Activated T-cell treated with anti-CD3 and anti-CD28 coated beads for 24 hours (primary cell): ENCODE measurements at places on chromosomes 2 and 18.

DNA sequence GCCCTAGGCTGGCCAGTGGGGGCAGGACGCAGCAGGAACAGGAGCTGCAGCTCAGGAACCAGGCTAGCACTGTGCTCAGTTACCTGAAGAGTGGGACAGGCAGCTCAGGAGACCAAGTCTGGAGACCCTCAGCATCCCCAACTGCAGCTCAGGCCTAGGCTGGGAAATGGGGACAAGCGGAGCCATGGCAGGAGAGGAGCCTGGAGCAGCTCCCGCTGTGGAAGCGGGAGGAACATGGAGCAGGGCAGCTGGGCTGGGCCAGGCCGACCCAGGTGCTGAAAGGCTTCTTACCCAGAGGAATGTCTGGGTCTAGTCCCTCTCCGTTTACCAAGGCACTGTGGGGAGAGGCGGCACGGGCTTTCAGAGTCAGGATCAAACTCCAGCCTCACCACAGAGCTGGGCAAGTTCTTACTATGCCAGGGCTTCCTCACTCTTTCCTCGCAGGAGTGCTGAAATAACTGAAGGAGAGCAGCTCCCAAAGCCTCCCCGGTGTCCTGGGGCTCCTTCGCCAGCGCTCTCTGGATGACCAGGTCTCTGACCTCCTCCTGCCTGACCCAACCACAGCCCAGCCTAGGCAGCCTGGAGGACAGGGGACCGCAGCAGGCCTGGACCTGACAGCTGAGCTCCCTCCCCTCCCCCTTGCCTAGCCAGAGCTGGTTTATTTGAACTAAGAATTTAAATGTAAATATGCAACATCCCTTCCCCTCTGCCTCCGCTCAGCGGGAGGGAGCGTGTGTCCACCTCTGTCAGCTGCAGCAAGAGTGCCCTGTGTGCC lies 247.8 kb upstream of the SIX2 start:
- no peak for DNase-seq

- no peak for DNase-seq
These were observed 37.4 kb downstream of the KIAA2012 start for GRCh38 chr2:202110491-202110890.

- DNase-seq = no peak
These were observed 52.1 kb downstream of the SMCHD1 start for GRCh38 chr18:2707551-2708168.

DNA sequence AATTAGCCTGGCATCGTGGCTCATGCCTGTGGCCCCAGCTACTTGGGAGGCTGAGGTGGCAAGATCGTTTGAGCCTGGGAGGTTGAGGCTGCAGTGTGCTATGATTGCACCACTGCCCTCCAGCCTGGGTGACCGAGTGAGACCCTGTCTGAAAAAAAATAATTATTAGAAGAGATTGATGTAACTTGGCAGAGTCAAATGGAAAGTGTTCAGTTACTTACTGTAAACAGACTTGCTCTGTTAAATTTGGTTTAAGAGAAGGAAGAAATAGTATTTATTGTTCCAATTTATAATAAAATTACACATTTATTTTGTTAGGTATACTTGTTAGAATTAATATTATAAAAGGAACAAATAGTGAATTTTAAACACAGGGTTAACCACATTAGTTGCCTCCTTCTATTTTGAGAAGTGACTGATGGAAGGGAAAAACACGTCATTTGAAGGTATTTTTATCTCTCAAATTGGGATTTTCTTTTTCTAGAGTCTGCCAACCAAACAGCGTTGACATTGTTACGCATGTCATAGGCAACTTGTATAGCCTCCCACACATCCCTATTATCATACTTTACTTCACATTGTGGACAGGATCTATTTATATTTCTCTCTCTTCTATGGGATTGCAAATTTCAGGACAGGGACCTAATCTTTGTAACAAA lies 118.8 kb upstream of the B3GNT2 start:
- no peak for DNase-seq

- DNase-seq = no peak
These were observed 177.9 kb upstream of the NABP1 start for GRCh38 chr2:191499874-191500565.
